ENCODE measurements at places on chromosomes 5 and 9.

- no peak for DNase-seq
Observed at GRCh38 chr5:136133922-136134379, 1.3 kb downstream of the SMAD5 start.

DNA sequence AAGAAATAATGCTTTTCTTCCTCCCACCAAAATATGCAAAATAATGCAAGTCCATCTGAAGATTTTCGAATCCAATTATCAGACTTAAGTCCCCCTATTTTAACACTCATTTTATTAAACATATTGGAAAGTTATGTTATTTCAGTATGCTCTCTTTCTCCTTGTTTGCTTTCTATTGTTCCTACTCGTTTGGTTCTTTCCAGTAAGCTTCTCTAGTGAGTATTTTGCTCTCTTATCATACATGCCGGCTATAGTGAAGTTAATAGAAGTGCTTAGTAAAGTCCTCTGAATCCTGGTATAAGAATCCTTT is 517 bp downstream of the ALDH1A1 start:
- no peak for DNase-seq

GRCh38 chr9:109121232-109121796 is 1.6 kb upstream of the TMEM245 start:
- DNase-seq = no peak

- no peak for DNase-seq
Observed at GRCh38 chr5:143186623-143187022, 216.9 kb downstream of the NR3C1 start.

- DNase-seq = no peak
Observed at GRCh38 chr5:56080375-56081052, 85.8 kb upstream of the IL6ST start.

All from brain pericyte (primary cell).